Tibial nerve (tissue), 4 donors: ENCODE measurements at places on chromosomes 1 and 21.

GRCh38 chr1:116218922-116219321 lies 107.7 kb downstream of the MAB21L3 start:
- H3K4me3 ChIP-seq: no peak overlapping the region
- H3K27me3 ChIP-seq: no peaks in the 10 kb centered on the region
- H3K36me3 ChIP-seq: no peaks in the 10 kb centered on the region
- no peak for DNase-seq

DNA sequence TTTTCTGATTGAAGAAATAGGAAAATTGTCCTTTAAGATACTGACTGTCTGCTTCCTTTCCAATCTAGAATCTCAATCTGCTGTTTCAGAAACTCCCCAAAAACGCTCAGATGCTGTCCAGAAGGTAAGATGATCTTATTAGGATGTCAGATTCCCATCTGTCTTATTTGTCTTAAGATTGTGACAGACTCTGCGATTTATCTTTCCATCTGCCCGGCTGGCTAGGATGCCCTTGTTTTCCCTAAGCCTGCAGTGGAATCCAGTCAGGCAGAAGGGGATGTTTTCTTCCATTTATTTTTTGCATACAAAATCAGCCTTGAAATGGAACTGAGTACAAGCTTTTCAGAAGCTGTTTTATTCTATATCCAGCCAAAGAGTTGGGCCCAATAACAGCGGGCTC lies 96.5 kb downstream of the FMN2 start:
- no peaks in the 10 kb centered on the region for H3K36me3 ChIP-seq
- no peak overlapping the region for H3K27ac ChIP-seq
- H3K4me3 ChIP-seq: no peak overlapping the region

GRCh38 chr21:31484219-31484618 lies 140.2 kb upstream of the TIAM1 start:
- H3K4me3 ChIP-seq: no peak overlapping the region
- no peaks in the 10 kb centered on the region for H3K4me1 ChIP-seq
- DNase-seq: no peak
- no peak overlapping the region for H3K27ac ChIP-seq
- H3K27me3 ChIP-seq: no peaks in the 10 kb centered on the region

DNA sequence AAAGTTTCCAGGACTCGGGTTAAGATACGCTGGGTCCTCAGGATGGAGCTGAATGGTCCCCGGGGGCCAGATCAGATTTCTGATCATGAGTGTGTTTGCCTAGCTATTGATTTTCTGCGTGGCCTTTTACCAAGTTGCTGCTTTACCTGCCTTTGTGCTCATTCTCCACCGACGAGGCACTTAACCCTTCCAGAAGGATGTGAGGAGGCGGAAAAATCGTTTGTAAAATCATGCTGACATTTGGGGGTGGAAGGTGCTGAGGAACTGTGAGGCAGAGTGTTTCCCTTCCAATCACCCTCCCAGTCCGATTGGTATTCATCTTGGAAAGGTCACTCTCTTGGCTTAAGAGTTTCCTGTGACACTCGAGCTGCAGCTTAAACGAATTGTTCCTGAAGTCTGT lies 337.1 kb upstream of the KAZN start:
- H3K4me1 ChIP-seq: peaks cover 7% of the 10 kb centered on the region
- no peaks in the 10 kb centered on the region for H3K36me3 ChIP-seq
- H3K27ac ChIP-seq: no peak overlapping the region
- no peaks in the 10 kb centered on the region for H3K27me3 ChIP-seq

DNA sequence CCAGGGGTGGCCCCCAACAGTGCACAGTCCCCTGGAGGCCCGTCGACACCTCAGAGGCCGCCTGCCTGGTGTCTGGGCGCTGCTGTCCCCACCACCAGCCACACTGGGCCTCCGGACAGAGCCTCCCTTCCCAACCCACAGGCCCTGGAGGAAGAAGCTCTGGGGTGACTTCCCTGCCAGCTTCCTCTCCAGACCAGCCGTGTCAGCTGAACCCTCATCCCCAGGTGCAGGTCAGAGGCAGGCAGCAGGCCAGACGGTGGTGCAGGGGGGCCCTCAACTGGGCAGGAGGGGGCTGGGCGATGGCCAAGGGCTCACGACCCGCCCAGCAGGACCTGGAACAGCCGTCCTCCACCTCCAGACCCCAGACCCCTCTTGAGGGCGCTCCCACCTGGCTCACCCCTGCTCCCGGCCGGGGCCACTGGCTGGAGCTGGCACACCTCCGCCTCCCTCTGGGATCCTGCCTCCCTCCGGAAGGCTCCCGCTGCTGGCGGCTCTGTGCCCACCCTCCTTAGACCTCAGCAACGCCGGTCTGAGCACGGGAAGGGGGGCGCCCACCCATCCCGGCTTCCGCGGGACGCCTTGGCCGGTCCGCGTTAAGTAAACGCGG lies 520 bp downstream of the TNFRSF18 start:
- DNase-seq: no peak
- no peak overlapping the region for H3K4me3 ChIP-seq
- no peaks in the 10 kb centered on the region for H3K4me1 ChIP-seq

DNA sequence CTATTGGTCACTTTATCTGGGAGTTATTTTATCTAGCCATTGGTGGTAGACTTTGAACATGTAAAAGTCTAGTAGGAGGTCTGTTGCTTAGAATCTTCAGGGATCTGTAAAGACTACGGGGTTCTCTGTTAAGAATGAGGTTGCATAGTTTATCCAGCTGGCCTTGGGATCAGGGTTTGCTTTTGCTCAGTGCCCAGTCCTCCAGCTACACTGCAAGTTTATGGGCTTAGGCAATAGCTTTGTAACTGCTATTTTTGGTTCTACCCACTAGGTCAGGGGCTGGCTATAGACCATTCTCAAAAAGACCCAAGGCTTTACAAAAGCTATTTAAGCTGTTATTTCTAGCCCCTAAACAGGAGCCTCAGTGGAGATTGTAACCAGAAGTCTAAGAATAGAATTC lies 9.8 kb downstream of the SH3GLB1 start:
- no peak for DNase-seq
- peaks cover 4% of the 10 kb centered on the region for H3K36me3 ChIP-seq
- H3K27me3 ChIP-seq: no peaks in the 10 kb centered on the region
- H3K27ac ChIP-seq: no peak overlapping the region
- no peak overlapping the region for H3K4me3 ChIP-seq

DNA sequence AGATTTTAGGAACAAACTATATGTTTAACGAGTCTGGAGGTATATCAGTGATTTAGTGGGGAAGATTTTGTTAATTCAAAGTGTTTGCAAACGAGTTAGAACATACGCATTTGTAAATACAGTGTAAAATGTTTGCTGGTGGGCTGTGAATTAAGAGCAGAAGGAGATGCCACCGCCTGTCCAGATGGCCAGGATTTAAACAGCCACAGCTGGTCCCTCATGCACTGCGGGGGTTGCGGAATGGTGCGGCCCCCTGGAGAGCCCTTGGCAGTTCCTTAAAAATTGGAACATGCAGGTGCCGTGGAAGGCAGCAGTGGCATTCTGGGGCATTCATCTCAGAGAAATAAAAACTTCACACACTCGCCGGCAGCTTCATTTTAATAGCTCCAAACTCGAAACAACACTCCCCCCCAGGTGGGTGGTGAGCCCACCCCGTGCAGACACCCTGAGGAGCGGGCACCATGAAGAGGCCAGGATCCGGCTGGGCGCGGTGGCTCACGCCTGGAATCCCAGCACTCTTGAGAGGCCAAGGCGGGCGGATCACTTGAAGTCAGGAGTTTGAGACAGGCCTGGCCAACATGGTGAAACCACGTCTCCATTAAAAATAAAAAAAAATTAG lies 3.5 kb upstream of the C1orf159 start:
- H3K36me3 ChIP-seq: no peaks in the 10 kb centered on the region
- no peak overlapping the region for H3K4me3 ChIP-seq
- no peak for DNase-seq
- peaks cover 31% of the 10 kb centered on the region for H3K4me1 ChIP-seq
- no peak overlapping the region for H3K27ac ChIP-seq
